ENCODE measurements at places on chromosomes 1 and 21.

- no peak for DNase-seq
Observed at GRCh38 chr21:25818121-25818520, 83.3 kb downstream of the GABPA start.

DNA sequence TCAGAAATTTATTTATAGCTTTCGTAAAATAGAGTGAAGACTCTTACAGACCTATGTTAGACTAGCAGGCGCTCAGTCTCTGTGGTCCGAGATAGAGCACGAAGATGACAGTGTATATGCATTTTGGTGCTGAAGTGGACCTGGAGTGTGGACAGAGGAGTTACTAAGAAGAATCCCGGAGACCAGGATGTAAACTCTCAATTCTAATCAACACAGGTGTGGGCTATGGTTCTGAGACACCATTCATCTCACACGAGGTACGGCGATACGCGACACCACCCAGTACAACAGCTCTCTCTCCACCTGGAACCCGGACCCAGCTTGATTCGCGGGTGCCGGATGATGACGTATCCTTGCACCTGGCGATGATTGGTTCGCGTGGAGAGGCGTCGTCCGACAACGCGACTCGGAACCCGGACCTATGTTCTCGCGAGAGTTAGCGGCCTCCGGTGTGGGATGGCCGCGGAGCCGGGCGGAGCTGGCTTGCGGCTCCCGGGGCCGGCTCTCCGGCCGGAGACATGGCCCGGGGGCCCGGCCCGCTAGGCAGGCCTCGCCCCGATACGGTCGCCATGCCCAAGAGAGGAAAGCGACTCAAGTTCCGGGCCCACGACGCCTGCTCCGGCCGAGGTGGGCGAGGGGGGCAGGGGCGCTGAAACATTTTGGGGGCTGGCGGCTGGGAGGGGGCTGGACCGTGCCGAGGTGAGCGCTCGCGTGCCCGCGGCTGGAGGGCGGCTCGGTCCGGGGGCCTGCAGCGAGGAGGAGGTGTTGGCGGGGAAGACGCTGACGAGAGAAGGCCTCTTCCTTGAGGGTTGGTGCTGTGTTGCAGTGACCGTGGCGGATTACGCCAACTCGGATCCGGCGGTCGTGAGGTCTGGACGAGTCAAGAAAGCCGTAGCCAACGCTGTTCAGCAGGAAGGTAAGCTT is at the start of gene TMEM183A:
Gene TMEM183A (plus strand): TSS at position 427 of the 924 bp plus-strand sequence. CDS start 92 bp downstream, at position 519.
- peak; percentile 93 for DNase-seq

DNA sequence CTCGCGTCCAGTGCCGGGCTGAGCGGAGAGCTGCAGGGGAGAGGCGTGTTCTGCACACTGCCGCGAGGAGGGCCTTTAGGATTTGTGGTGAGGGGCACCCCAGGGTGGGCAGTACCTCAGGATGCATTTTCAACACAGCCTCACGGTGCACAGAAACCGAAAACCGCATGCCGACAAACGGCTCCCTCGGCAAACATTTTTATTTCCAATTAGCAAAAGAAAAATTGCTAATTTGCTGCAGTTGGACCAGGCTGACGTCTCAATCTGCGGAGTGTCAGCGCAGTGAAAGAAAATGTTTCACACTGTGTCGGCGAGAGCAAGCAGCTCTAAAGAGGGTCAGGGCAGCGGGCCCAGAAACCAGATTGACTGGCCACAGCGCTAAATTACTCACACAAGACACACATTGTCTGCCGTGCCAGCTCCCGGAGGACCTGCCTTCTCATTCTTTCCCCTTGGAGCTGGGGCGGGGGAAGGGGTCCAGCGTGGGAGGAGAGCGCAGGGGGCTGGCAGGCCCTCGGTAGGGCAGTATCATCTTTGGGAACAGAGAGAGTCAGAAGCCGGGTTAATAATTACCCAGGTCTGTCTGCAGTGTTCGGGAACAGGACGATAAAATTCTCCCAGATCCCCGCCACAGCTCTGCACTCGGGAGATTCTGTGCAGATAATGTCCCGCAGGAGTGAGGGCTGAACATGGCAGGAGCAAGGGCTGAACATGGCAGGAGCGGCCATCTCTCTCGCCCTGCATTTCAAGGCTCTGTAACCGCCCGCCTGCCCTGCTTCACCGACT is 150.2 kb downstream of the PRDM16 start:
- no peak for DNase-seq

GRCh38 chr1:2961081-2961480 is 60.2 kb upstream of the ACTRT2 start:
- no peak for DNase-seq

GRCh38 chr1:152997901-152998300 is 3.6 kb upstream of the SPRR3 start:
- DNase-seq, result no peak

DNA sequence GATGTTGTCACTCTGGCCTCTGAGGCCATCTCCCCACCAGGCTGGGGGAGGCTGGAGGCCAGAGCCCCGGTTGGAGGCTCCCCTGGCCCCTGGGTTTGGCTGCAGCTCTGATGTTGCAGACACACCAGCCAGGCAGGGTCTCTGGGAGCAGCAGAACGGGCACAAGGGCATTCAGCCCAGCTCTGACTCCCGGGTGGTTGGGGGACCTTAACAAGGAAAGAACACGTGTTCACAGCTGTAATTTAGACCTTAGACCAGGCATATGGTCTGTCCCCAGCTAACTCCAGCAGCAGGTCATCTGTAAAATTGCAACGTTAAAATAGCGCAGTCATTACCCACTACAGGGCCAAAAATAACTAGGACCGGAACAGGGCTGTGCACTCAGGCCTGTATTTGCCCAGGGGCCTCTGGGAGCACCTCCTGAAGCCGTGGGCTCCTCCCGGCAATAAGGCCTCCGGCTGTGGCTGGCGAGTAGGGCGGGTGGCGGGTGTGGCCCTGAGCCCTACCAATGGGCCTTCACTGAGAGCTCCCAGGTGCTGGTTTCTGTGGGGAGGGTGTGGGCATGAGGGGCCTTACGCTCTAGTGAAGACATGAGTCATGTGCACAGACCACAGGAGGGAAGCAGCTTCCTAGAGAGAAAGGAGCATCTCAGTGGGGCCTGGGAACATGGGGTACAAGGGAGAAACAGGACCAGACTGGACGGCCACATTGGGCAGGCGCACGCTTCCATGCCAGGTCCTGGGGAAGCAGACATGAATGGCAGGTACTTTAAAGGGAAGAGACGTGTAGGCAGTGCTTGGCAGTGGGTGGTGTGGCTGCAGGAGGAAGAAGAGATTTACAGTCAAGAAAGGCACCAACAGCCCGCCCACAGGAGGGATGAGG is 6.1 kb downstream of the LDLRAP1 start:
- no peak for DNase-seq

Data from NCI-H1694 treated with DMSO at 0.1 percent for 48 hours (cell line).